ENCODE measurements at places on chromosomes 7 and 10. TPM values are rescaled to one million over a fixed set of nuclear protein-coding genes. Genes with fewer than 3 reads are reported as not detected.

The LIPN gene
- not detected for total RNA-seq

The CYP2W1 gene
- total RNA-seq: not detected

The CLCN1 gene
- not detected for total RNA-seq

The TAS2R39 gene
- total RNA-seq: not detected

The CASD1 gene
- 21.5 TPM for total RNA-seq

The GIMAP6 gene
- 78.0 TPM for total RNA-seq

The AKR1C4 gene
- not detected for total RNA-seq

The CEP55 gene
- 2.4 TPM for total RNA-seq

The TMEM209 gene
- total RNA-seq: 13.4 TPM

The FLNC gene
- 10.3 TPM for total RNA-seq

The OLAH gene
- total RNA-seq: 1.3 TPM

The MTERF1 gene
- 10.1 TPM for total RNA-seq

The GHRHR gene
- total RNA-seq: not detected

The AS3MT gene
- 2.2 TPM for total RNA-seq

The NXPH1 gene
- total RNA-seq: not detected

The COL13A1 gene
- total RNA-seq: 0.49 TPM

The FKBP6 gene
- not detected for total RNA-seq

The ERVW-1 gene
- total RNA-seq: not detected

The STEAP1B gene
- total RNA-seq: 1.4 TPM

The TMEM178B gene
- total RNA-seq: under 0.01 TPM

The ESYT2 gene
- 116 TPM for total RNA-seq

The LRGUK gene
- total RNA-seq: 1.1 TPM

The GSTO1 gene
- total RNA-seq: 48.8 TPM

The CEP41 gene
- total RNA-seq: 3.2 TPM

The ASZ1 gene
- not detected for total RNA-seq

The MYL10 gene
- total RNA-seq: not detected
